ENCODE measurements at places on chromosomes 1 and 21.
A peak's percentile ranks its signal among the peaks of the same experiment; 100 is the strongest.

DNA sequence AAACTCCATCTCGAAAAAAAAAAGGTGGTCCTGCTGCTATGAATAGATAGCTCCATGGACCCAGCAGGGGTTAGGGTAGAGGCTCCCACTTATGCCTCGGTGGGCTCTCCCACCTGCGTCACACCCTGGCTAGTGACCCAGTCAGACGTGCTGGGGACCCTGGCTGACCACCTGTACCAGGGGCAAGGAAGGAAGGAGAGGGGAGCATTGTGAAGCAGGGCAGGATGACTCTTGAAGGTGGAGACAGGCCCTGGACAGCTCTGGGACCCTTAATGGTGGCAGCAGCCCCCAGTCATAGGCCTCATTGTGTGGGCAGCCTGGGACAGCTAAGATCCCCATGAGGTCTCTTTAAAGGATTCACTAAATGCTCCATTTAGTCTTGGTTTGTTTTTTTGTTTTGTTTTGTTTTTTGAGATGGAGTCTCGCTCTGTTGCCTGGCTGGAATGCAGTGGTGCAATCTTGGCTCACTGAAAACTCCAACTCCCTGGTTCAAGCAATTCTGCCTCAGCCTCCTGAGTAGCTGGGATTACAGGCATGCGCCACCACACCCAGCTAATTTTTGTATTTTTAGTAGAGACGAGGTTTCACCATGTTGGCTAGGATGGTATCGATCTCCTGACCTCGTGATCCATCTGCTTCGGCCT, 10.4 kb upstream of the SNAPIN start:
- DNase-seq, result no peak

DNA sequence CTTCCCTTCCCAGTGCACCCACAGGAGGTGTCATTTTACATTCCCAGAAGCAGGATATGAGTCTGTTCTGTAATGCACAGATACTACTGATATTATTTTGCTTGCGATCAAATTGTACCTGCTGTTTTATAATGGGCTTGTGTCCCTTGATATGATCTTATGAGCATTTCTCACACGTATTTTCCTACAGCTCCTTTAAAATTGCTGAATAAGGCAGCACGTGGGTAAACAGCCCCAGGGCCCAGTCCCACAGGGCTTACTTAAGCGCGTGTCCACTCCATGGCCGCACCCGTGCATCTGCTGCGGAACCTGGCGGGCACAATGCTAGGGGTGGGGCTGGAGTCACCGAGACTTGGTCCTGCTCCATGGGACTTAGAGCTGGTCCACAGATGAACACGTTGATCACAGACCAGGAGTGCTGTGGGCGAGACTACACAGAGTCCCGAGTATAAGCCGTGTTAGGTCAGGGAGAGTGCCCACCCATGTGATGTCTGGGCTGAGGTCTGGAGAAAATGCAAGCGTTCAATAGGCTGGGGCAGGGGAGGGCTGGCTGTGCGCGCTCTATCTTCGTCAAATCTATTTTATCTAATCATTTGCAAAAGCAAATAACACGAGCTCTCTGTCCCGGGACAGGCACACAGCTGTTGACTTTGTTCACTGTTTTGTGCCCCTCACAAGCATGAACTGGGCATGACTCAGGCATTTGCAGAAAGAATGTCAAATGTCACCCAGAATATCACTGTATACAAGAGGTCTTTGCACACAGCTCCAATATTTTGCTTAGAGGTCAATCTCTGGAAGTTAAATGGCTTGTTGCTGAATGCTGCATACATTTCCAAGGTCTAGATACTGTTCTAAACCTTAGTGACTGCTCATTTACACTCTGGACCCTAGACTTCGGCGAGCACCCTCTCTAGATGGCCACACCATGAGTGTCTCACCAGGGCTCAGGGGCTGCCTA, 119.3 kb downstream of the CRYAA start:
- DNase-seq, result no peak

GRCh38 chr21:46158666-46159300, 3.4 kb upstream of the FTCD start:
- DNase-seq, result no peak

- no peak for DNase-seq
These were observed 49.8 kb downstream of the CDKN2C start for GRCh38 chr1:51019811-51020210.

GRCh38 chr1:95572962-95573361, 339.0 kb downstream of the RWDD3 start:
- no peak for DNase-seq

DNA sequence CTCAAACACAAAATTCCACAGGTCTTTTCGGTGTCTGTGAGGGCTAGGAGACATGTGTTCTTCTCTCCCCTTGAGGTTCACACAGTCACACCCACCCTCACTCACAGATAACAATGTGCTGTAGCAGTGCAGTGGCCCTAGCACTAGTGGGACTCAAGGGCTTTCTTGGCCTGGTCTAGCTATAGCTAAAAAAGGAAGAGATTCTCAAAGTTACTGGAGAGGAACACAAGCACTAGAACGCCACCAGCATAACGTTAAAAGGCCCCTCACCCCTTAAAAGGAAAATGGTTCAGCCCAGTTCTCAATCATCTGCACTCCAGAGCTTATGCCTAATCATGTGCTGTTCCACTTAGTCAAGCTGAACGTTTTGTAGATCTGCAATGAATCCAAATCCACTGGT, 39.5 kb downstream of the RGS8 start:
- no peak for DNase-seq

DNA sequence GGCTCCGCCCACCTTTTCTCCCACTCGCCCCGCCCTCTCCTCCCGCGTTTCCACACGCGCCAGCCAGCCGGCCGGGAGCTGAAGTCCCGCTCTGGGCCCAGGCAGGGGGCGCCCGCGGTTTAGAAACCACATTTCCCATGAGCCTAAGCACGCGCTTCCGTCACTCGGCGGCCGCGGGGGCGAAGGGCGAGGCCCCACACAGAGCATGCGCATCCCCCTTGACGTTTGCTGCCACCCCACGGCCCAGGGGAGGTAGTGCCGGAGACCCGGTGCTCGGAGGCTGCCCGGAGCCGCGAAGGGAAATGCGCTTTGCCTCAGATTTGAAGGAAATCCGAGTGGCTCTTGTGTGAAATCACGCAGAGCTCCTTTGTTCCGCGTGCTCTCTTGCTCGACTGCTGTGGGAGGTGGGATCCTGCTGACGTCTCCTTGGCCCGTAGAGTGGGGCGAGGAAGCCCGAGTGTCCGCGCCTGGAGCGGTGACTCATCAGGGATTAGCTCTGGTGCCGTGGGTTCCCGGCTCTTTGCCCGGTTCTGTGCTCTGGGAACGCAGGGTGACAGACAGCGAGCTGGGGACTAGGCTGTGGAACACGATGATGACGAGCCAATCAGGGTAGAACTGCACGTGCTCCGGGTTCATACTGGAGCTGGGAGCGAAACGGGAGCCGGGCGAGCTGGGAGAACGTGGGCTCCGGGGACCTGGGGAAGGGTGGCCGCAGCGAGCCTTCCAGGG, 406 bp upstream of the B3GALNT2 start:
- DNase-seq, result peak; percentile 98

GRCh38 chr1:111161843-111162487, 21.9 kb downstream of the CEPT1 start:
- DNase-seq, result no peak

DNA sequence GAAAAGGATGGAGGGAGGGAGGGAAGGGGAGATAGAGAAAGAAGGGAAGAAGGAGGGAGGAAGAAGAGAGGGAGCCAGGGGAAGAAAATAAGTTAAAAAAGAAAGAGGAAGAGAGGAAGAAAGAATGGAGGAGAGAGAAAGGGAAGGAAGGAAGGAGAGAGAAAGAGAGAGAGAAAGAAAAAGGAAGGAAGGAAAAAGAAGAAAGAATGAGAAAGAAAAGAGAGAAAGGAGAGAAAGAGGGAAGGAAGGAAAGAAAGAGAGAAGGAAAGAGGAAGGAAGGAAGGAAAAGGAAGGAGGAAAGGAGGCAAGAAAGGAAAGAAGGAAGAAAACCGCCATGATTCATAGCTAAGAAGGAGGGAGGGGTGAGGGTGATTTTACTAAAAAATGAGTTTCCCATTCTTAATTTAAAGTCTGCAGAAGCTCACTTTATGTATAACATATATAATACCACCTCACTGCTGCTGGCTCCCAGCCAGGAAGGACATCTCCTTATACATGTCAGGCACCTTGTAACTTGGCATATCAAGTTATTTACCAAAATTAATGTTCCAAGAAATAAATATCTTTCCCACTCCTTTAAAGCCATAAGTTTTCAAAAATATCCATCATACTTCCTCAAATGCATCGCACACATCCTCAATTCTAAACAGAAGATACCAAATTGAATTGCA, 46.0 kb upstream of the OLIG2 start:
- no peak for DNase-seq

- DNase-seq, result no peak
These were observed 14.3 kb downstream of the S100A11 start for GRCh38 chr1:152022474-152022873.

- no peak for DNase-seq
These were observed 55.9 kb downstream of the NENF start for GRCh38 chr1:212488436-212489283.

DNA sequence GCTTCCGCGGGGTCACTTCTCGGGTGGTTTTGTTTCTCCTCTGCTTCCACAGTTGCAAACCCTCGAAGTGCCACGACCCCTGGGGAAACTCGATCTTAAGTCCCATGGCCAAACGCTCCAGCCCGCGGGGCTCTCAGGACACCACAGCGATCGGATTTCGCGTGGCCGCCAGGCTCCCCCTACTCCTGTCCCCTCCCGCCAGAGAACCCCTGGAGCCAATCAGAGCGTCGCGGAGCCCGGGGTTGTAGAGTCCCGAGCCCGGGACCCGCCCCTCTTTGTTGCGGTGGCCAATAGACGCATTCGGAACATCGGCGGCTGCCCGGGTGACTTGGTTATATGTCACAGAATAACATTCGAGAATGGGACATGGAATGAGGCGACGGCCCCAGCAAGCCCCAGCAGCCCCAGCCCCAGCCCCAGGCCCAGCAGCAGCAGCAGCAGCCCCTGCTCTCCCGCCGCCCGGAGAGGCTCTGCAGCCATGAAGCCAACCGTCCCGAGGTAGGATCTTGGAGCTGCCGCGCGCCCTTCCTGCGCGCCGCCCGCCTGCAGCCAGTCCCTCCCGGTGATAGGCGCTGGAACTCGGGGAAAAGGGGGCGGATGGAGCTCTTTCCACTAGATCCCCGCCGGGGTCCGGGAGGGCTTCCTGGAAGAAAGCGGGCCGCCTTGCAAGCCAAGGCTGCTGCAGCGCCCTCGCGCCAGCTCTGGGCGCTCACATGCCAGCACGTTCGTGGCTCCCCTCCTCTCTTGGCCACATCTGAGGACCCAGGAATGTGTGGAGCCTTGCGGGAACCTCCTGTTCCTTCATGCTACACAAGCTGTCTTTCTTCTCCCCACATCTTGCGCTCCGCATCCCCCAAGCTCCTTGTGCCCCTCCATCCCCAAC, at the start of gene VASH2:
Gene VASH2 (plus strand): TSS at position 299 of the 883 bp plus-strand sequence. CDS start 1,002 bp downstream, outside the sequence.
- peak; percentile 27 for DNase-seq

DNA sequence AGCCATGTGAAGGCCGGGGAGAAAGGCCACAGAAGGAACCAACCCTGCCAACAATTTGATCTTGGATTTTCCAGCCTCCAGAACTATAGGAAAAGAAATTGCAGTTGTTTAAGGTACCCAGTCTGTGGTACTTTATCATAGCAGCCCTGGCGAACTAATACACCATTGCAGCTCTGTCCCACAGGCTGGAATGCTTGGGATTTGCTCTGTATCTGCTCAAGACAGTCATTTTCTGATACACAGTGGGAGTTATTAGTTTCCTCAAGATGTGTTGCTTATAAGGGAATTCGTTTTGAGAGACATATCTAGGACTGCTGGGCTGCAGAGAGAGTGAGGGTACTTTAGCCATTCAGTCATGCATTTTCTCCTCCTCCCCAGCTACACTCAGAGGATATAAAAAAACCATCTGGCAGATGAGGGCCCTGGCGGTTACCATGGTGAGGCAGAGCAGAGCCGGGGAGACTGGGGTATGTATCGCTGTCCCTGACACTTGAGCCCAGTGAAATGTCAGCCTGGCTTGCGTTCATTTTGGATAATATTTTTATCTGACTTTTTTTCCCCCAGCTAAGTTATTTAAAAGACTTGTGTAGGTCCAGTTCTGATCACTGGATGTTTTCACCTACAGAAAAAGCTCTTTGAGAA, 104.6 kb downstream of the DIRAS3 start:
- DNase-seq, result no peak

DNA sequence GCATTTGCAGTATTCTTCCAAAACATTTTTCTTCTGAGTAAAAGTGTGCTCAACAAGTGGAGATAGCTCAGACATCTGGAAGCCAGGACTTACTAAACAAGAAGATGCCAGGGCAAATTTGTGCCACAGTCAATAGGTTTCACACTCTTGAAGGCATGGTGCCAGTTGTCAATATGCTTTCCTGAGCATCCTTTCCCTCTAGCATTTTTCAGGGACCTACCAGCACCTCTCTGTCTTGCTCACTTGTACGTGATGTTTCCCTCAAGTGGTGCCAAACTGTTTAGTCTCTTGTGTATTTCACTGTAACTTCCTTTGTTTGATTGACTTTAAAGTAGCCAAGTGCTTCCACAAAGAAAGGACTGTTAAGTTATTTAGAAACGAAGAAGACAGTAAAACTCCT, 194.0 kb upstream of the SGIP1 start:
- DNase-seq, result no peak

DNA sequence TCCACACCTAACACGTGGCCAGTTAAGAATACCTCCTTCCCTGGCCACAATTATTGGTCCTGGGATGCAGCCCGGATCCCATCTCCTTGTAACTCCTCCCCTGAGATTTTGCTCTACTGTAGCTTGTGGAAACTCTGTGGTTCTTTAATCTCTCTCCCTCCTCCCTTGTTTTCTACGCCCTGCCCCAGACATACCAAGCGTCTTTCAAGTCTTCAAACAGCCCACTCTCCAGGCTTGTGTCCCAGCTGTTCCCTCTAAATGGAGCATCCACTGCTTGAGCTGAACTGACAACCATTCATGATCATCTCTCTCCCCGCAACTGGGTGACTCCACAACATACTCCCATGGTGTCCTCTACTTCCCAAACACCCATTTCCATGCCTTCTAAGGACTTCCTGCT, 111.6 kb downstream of the SIPA1L2 start:
- DNase-seq, result no peak

DNA sequence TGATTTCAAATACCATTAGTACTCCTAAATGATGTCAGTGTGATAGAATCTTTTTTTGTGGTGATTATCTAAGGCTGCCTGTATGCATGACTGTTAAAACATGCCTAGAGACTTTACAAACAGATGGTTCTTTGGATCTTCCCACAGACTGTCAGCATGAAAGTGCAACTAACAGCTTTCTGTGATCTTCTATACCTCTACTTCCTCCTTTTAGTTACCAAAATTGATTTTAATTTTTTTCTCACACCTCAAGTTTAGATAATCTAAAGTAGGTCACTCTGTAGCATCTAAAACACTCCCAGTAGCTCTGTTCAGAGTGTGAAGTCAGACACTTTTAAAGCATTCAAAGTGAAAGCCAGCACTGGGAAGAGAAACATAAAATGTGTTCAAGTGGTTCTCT, 534.5 kb downstream of the PTPRC start:
- no peak for DNase-seq

GRCh38 chr1:39711104-39711965, 20.1 kb upstream of the HPCAL4 start:
- no peak for DNase-seq

GRCh38 chr1:234578735-234579134, 31.2 kb downstream of the IRF2BP2 start:
- DNase-seq, result no peak

GRCh38 chr21:45366931-45367401, 38.0 kb upstream of the COL18A1 start:
- no peak for DNase-seq

GRCh38 chr1:15870421-15870820, 22.9 kb downstream of the SPEN start:
- DNase-seq, result no peak
